Heart left ventricle (tissue), 16 donors: ENCODE measurements at places on chromosomes 7 and 10. TPM values are rescaled to one million over a fixed set of nuclear protein-coding genes. Genes with fewer than 3 reads are reported as not detected.

ABCC2 gene
- total RNA-seq: 0.22 TPM

DNA sequence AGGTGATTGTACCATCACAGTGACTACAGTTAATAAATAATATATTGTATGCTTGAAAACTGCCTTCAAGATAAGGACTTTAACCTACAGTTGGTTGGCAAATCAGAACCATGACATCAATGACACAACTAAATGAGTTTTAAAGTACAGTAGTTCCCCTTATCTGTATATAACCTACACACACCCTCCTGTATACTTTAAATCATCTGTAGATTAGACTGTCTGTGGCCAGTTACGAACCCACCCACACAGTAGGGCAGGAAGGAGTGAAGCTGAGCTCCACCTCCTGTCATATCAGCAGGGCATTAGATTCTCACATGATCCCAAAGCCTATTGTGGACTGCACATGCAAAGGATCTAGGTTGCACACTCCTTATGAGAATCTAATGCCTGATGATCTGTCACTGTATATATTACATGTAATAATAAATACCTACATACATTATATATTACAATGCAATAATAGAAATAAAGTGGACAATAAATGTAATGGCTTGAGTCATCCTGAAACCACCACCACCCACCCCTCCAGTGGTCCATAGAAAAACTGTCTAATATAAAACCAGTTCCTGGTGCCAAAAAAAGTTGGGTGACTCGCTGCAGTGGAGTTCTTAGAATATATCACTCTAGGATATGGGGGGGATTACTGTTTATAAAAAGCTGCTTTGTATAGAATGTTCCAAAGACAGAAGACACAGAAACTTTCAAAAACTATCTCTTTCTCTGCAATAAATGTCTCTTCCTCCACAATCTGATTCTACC, 5.6 kb downstream of the TPK1 start:
- no peak for DNase-seq

- no peak for DNase-seq
Observed at GRCh38 chr7:112630565-112630964, 149.8 kb downstream of the LSMEM1 start.

DNA sequence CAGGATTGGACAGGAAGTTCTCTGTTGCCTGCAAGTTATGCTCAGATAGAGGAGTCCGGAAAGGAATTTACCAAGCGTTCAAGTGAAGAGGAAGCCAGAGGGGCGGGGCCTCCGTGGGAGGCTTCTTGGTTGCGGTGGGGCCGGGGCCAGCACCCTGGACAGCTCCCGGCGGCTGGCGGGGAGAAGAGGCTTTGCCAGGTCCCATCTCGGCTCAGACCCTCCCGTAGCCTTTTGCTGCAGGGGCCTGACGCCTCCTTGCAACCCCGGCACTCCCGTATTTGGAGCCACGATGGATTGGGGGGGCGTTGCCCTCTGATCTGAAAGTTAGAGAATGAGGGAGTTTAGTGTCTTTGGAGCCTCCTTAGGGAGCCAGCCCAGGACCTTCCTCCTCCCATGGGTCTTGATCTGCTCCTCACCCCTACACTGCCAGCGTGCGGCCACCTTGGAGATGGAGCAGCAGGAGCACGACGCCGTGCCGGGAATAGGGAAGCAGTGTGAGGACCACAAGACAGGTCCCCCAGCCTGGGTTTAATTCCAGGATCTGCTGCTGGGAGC, 3.1 kb upstream of the SLC18A3 start:
- peak; percentile 73 for DNase-seq

GRCh38 chr10:117900280-117900679, 146.5 kb downstream of the RAB11FIP2 start:
- no peak for DNase-seq

GFRA1 gene
- total RNA-seq: 1.0 TPM

- DNase-seq: no peak
Observed at GRCh38 chr10:126500866-126501265, 112.6 kb upstream of the ADAM12 start.

ADCY1 gene
- 2.8 TPM for total RNA-seq

DNA sequence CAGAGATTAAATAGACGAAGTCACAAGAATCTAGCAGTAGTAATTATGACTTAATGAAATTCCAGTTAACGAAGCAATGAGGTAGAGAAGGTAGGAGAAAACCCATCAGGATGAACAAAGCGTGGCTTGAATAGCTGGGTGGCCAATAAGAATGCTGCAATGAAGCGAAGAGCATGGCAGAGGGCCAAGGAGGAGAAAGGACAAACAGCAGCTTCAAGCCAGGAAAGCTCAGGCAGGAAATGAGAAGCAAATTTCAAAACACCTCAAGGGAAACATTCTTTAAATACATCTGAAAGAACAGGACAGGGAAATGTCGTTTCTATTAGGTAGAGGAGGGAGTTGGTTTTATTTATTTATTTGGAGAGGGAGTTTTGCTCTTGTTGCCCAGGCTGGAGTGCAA, 122.5 kb downstream of the KIAA1217 start:
- peak; percentile 62 for DNase-seq

DNA sequence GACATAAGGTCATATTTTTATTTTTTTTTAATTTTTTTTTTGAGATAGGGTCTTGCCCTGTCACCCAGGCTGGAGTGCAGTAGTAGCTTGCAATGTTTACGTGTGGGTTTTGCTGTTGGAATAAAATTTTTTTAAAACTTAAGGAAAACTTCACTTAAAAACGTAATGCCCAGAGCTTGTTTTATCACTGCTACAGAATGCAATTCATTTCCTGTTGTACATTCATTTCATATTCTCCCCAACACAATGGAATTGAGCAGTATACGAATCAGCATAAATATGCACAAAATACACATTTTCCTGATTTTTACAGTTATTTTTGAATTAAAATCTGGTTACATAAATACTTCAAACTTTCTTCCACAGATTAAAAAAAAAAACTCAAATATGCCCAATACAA, 40.3 kb downstream of the RSU1 start:
- no peak for DNase-seq

NME8 gene
- not detected for total RNA-seq

DNA sequence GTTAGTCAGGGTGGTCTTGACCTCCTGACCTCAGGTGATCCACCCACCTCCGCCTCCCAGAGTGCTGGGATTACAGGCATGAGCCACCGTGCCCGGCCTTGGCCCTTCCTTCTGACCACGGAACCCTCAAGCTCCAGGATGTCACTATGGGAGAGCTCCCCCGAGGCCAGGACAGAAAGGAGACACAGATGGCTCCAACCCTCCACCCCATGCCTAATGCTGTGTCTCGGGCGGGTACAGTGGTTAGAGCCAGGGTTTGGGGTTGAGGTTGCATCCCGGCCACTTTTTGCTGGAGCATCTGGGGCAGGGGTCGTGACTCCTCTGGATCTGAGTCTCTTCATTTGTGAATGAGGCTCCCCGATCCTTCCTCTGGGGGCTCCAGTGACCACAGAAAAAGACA, 8.1 kb downstream of the MYL10 start:
- DNase-seq: no peak

ANXA8 gene
- total RNA-seq: 0.30 TPM

DNA sequence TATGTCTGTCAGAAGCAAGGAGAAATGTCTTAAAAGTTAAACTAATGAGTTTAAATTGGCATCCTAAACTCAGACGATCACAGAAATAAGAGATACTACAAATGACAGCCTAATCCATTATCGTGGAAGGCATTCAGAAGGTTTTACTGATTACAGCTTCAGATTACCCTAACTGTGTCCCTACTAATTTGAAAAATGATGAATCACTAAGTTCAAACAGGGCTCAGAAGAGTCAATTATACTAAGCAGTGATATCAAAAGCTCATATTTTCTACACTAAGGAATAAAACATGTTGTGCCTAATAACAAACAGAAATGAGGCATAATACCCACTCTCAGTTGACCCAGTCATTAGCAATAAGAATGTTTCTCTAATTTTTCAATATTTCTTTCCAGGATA, 152.0 kb upstream of the NRBF2 start:
- no peak for DNase-seq

TMEM140 gene
- total RNA-seq: 32.6 TPM

- DNase-seq: no peak
Observed at GRCh38 chr10:22824984-22825383, 102.9 kb upstream of the ARMC3 start.

GRCh38 chr10:122655524-122656307, 43.9 kb downstream of the C10orf120 start:
- no peak for DNase-seq

REEP3 gene
- total RNA-seq: 31.2 TPM

DNA sequence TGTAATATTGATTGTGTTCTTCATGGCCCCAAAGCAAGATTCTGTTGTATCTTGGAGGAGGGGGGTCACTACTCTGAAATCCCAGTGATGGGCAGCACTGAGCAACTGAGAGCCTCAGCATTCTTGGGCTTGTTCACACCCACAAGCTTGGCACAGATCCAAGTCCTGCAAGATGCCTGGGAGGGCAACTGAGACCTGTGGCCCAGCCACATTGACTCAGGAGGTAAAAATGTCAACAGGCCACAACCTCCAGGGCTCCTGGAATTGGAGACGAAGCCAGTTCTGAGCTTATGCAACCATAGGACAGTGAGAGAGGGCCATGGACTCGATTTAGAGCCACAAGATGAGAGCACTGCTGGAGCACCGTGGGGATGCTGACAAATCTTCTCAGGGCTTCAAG, 3.1 kb upstream of the DOCK1 start:
- no peak for DNase-seq

DNA sequence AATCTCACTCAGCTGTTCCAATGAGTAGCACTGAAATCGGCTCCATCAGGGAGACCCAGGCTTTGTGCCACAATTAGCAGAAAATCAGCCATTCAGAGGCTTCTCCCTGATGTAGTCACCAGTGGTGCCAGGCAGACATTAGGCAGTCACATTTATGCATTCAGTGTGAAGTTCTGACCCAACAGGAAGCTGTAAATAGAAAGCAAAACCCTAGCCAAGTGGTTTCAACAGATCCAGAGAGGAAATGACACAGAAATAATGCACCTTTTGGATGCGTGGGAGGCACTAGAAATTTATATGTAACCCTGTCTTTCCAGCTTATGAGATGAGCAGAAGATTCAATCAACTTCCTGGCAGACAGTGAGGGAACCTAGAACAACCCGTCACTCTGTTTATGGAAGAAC, 186.4 kb downstream of the PDE1C start:
- peak; percentile 37 for DNase-seq

- no peak for DNase-seq
Observed at GRCh38 chr7:86660950-86661462, 17.3 kb downstream of the GRM3 start.

DNA sequence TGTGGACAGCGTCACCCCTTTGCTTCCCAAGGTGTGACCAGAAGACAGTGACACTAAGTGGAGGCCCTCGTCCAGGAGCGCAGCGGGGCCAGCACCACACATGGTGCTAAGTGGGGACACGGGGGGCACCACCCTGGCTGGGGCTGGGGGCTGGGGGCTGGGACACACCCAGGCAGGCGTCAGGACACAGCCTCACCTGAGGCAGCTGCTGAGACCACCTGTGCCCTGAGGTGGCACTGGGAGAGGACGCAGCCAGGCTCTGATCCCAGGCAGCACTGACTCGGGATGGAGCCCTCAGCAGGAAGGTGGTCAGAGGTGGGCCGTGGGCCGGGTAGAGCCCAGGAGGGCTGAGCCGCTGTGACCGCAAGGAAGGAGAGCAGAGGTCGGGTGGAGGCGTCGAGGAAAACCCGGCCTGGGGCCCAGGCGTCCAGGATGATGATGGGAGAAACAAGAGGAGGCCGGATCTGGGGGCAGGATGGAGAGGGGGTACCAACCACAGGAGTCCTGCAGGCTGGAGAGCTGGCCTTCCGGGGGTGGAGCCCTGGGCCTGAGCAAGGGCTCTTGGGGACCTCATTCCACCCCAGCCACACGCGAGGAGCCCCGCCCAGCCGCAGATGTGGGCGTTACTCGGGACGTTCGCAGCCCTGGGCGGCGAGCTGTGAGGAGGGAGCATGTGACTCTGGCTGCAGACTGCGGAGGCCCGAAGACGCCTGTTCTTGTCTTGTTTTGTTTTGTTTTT, 22.5 kb downstream of the LRRC27 start:
- no peak for DNase-seq

GRCh38 chr10:62696798-62697197, 107.7 kb upstream of the ADO start:
- DNase-seq: no peak

CALN1 gene
- not detected for total RNA-seq

DNA sequence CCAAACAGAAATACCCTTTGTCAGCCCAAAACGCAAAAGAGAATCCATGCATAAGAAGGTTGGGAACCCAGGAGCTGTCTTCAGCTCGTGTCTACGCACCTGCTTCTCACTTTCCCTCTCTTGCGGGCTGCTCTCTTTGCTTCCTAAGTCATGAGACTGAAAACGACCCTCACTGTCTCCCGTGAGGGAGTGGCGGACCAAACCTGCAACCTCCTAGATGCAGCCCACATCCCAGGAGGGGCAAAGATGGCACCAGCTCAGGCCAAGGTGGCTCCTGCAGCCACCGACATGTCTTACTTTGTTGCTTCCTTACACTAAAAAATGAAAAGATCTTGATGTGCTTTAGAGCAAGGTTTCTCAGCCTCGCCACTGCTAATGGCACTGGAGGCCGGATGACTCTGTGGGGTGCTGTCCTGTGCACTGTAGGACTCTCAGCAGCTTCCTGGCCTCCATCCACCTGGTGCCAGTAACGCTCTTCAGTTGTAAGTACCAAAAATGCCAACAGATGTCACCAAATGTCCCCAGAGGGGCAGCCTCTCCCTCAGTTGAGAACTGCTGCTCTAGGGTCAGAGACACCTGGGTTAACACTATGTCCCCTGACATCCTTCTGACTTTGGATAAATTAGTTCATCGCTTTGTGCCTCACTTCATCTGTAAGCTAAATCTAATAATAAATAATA, 179.8 kb upstream of the PFKP start:
- no peak for DNase-seq

DNA sequence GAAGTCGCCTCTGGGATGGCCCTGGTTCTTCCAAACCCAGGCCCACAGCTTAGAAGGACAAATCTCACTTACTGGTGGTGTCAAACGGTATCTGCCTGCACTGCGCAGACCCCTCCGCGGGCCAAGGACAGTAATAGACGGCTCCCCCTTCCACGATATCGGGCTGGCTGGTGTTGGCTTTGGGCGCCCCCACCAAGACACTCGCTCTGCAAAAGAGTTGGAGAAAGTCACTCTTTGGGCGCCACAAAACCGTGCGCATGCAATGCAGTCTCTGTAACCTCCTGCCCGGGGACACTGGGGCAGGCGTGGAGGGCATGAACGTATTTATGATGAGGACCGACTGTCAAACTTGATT, 1.1 kb downstream of the ITGA8 start:
- DNase-seq: no peak

- no peak for DNase-seq
Observed at GRCh38 chr7:40915071-40915470, 780.3 kb downstream of the SUGCT start.

DNA sequence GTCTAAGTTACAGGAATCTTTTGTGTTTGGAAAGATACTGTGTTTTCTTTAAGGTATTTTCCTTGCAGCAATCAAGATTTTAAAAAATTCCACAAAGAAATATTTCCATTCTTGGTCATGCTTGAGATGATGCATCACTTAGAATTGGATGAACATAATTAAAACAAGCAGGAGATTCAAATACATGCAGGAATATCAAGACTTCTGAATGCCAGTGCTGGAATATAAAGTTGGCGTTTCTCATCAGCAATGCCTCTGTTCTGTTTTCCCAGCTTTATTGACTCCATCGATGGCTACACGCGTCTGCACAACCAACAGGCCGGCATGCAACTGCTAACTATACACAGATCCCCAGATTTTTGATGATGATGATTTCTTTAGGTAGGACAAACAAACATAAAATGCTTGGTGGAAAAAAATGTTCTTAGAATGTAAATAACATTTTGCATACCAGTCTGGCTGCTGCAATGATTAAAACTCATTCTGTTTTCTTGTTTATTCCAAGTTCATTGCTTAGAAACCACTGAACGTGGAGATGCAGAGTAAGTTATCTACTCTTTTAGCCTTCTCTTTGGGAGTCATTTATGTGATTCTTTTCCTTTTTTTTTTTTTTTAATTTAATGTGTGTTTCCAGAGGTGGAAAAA, 91.3 kb upstream of the FAM171A1 start:
- no peak for DNase-seq
